Caki2 (cell line): ENCODE measurements at places on chromosomes 13 and 19. TPM values are rescaled to one million over a fixed set of nuclear protein-coding genes. Genes with fewer than 3 reads are reported as not detected.

- no peak for DNase-seq
These were observed 259.4 kb upstream of the DACH1 start for GRCh38 chr13:72126424-72126823.

Gene ZNF616
- total RNA-seq, result 2.3 and 20.2 TPM in 2 replicates

DNA sequence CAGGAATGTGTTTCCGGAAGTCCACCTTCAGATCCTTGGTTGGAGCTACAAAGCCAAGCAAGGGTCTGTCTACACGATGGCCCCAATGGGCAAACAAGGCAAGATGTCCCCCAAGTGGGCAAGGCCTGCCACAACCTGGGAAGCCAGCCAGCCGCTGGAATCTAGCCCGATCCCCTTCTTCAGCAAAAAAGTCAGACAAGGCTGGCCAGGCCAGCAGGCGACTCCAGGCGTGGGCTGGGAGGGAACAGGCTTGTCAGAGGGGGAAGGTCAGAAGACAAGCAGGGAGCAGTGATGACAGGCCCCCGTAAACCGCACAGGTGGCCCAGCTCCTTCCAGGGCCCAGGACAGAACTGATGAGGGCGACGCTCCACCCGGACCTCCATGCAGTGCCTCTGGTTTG lies 69.7 kb upstream of the WASF3 start:
- no peak for DNase-seq

- no peak for DNase-seq
These were observed 6.4 kb downstream of the ERCC2 start for GRCh38 chr19:45363861-45364459.

DNA sequence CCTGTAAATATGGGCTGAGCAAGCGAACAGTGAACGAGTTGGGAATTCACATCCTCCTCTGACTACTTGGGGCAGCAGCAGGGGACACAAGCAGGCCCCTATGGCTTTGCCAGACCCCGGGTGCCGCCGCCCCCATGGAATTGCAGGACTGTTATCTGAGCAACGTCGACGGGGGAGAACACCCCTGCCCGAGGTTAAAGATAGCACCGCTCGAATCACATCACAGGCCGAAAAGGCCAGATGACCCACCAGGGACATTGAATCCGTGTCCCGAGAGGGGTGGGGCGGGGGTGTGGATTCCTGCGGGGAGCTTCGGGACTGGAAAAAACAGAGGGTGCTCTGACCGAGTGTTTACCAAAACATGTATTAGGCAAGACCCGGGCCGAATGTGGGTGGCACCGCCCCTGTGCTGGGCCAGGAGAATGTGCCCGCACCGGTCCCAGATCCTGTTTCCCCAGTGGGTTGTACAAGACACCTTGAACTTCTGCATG lies 9.1 kb downstream of the FEM1A start:
- DNase-seq, result no peak

GRCh38 chr13:102302534-102302933 lies 99.3 kb downstream of the FGF14 start:
- DNase-seq, result no peak

Gene APOC4
- total RNA-seq, result not detected in 2 replicates

- DNase-seq, result peak; percentile 51
These were observed 2.0 kb upstream of the GATAD2A start for GRCh38 chr19:19403373-19403901.

DNA sequence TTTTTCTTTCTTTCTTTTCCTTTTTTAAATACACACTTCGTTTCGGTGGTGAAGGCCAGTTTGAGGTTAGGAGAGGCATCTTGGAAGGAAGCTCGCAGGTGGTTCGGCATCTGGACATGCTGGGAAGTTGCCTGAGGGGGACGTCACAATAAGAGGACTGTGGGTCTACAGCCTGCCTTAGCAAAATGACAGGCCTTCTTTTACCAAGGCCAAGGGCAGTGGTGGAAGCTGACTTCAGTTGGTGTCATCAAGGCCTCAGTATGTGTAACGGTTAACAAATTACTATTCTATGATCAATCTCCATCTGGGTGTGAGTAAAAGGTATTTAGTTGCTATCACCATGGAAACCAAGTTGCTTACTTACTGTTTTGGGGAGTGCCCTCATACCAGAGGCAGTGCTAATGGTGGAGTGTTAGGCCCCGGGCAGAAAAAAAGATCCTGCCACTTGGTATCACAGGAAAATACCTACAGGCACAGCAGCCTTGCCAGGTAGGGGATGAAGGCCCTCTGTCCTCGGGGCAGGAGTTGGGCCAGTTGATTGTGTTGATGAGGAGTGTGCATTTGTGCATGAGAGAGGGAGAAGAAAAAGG lies 10.3 kb downstream of the ACTN4 start:
- peak; percentile 92 for DNase-seq

DNA sequence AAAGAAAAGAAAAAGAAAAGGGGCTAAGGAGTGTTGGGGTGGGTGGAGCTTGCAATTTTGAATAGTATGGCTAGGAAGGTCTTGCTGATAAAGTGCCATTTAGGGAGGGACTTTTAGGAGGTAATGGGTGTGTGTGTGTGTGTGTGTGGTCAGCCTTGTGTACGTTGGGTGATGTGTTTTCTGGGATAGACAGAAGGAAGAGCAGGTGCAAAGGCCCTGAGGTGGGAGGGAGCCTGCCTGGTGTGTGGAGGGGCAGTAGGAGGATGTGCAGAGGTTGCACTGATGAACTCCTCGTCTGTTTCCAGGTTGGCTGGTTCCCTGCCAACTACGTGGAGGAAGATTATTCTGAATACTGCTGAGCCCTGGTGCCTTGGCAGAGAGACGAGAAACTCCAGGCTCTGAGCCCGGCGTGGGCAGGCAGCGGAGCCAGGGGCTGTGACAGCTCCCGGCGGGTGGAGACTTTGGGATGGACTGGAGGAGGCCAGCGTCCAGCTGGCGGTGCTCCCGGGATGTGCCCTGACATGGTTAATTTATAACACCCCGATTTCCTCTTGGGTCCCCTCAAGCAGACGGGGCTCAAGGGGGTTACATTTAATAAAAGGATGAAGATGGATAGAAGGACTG lies 30.5 kb upstream of the ADGRE1 start:
- no peak for DNase-seq

GRCh38 chr19:15550929-15551292 lies 42.6 kb downstream of the CYP4F22 start:
- DNase-seq, result no peak

Gene TGFB1
- total RNA-seq, result 5.2 and 7.2 TPM in 2 replicates

- DNase-seq, result no peak
These were observed 96.6 kb downstream of the ELF1 start for GRCh38 chr13:40922437-40923040.

- DNase-seq, result peak; percentile 45
These were observed 491.7 kb upstream of the SLC10A2 start for GRCh38 chr13:103557878-103558277.

Gene PCSK4
- 2.1 and 3.0 TPM in 2 replicates for total RNA-seq

DNA sequence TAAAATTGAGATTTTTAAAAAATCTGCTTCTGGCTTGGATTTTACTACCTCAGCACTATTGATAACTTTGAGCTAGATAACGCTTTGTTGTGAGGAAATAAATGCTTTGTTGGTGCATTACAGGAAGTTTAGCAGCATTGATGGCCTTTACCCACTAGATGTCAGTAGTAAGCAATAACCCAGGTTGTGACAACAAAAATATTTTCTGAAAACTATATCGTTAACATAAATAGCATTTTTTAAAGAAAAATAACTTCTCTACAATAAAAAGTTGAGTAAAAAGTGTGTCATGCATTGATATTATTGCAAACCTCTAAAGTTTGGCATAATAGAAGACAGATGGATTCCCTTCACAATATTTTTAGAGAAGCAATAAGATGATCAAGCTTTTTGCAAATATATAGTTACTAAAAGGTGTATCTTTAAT lies 1246.5 kb downstream of the UQCRFS1 start:
- DNase-seq, result no peak

DNA sequence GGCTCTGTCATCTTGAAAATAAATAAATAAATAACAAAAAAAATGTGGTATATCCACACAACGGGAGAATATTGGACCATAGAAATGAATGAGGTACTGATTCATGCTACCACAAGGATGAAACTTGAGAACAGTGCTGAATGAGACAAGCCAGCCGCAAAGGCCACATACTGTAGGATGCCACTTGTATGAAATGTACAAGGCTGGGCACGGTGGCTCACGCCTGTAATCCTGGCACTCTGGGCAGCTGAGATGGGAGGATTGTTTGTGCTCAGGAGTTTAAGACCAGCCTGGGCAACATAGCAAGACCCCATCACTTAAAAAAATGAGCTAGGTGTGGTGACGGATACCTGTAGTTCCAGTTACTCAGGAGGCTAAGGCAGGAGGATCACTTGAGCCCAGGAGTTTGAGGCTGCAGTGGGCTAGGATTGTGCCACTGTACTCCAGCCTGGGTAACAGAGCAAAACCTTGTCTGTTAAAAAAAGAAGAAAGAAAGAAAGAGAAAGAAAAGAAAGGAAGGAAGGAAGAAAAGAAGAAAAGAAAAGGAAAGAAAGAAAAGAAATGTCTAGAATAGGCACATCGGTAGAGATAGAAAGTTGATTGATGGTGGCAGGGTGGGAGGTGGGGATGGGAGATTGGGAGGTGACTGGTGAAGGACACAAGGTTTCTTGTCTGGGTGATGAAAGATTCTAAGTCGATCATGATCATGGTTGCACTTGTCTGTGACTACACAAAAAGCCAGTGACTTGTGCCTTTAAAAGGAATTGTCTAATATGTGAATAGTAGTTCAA lies 20.3 kb downstream of the HPN start:
- no peak for DNase-seq

DNA sequence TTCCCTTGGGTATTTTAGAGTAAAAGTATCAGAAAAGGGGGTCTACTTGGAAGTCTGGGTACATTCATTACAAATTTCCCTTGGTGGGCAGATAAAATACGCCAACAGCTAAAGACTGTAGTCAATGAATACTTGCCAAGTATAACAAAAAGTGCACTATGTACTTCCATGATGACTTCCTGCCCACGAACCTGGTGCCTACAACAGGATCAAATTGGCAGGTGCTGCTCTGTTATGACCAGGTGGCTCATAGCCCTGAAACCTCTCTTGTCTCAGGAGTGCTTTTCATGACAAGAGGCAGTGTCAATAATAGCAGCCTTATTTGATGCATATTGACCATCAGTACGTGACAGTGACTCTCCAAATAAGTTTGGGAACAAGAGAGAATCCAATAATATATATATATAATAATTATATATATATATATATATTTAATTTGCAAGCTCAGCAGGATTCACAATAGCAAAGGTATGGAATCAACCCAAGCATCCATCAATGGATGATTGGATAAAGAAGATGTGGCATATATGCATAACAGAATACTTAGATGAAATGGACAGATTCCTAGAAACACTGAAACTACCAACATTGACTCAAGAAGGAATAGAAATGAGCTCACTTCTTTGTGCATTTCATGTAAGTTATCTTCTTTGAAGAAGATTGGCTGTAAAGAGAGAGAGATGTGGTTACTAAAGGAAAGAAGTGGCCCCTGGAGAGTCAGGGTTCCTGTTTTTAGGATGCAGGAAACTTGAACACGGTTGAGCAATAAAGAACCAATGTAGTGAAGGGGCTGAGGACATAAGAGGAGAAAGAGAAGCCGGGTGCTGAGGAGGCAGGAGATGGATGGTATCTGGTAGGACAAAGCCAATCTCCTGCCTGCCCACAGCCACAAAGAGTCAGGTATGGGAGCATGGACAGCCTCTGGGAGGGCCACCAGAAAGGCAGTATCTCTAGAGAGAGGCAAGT lies 52.0 kb upstream of the GTF2F2 start:
- DNase-seq, result no peak

Gene POU2F2
- not detected in 2 replicates for total RNA-seq

Gene FFAR2
- total RNA-seq, result not detected in 2 replicates

DNA sequence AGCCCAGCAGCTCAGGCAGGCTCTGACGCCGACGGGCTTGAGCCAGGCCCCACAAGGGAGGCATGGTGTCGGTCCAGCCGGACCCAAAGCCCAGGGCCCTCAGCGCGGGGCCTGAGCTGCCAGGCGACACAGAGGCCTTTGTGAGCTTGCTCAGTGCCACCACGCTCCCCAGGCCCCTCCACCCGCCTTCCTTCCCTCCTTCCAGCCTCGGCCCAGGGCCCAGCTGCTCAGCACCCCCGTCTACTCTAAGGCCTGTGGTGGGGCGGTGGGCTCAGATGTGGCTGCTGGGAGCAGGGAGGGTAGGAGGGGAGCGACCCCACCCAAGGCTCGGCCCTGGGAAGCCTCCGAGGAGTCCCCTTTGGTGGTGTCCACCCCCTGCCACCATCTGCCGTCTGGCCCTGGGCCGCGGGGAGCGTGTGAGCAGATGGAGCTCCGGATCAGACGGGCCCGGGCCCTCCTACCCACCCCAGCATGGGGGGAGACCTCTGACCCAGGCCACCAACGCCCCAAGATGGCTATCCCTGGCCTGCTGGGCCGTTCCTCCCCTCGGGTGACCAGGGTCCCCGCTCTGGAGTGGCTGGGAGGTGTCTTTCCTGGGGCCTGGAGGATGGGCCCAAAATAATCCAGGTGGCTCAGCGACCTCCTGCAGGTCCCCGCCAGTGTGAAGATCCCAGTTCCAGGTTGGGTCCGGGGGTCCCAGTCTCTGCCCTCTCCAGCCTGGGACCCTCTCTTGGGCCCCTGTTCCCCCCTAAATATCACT lies 7.8 kb downstream of the ZBTB7A start:
- no peak for DNase-seq

- no peak for DNase-seq
These were observed 4.4 kb upstream of the REXO1 start for GRCh38 chr19:1852581-1853128.
